ENCODE measurements at places on chromosomes 4 and X.

GRCh38 chr4:71713611-71714203 is 70.2 kb downstream of the GC start:
- no peak for DNase-seq

- DNase-seq = no peak
Observed at GRCh38 chr4:111214371-111214770, 591.5 kb upstream of the PITX2 start.

GRCh38 chrX:24259544-24260240 is 54.2 kb downstream of the SUPT20HL2 start:
- DNase-seq = no peak

GRCh38 chrX:115324194-115324593 is 34.7 kb downstream of the LUZP4 start:
- no peak for DNase-seq

- DNase-seq = no peak
Observed at GRCh38 chr4:78975865-78976264, 36.6 kb upstream of the PAQR3 start.

GRCh38 chr4:178993306-178993705 is 1551.1 kb upstream of the AGA start:
- no peak for DNase-seq

DNA sequence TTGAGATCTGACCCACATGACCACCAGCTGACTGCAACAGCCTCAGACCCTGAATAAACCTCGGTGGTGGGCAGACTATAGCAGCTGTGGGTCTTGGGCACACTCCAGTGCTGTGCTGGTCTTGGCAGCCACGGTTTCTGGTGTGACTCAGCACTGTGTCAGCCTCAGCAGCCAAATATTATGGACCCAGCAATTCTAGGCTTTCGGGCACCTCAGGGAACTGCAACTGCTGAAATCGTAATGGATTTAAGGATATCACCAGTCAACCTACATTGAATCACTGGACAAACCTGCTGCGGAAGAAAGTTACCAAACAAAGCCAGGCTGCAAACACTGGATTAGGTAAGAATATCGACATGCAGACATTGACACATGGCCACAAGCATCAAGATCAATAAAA is 10.5 kb upstream of the UBE2NL start:
- no peak for DNase-seq

DNA sequence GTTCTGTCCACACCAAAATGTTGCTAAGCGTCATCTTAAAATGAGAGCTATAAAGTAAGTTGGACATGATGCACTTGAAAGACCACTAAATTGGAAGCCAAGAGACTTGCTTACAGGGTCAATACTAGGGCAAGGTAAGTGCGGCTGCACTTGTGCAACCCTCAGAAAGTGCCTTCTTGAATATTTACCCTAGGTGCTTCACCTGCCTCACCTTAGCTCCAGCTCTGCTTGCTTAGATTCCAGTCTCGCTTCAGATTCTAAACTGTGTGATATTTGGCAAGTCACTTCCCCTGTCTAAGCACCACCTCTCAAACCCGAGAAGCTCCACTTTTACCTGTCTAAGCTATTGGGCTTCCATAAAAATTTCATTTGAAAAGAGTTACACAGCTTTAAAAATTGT is 136.5 kb downstream of the GRIA3 start:
- no peak for DNase-seq

DNA sequence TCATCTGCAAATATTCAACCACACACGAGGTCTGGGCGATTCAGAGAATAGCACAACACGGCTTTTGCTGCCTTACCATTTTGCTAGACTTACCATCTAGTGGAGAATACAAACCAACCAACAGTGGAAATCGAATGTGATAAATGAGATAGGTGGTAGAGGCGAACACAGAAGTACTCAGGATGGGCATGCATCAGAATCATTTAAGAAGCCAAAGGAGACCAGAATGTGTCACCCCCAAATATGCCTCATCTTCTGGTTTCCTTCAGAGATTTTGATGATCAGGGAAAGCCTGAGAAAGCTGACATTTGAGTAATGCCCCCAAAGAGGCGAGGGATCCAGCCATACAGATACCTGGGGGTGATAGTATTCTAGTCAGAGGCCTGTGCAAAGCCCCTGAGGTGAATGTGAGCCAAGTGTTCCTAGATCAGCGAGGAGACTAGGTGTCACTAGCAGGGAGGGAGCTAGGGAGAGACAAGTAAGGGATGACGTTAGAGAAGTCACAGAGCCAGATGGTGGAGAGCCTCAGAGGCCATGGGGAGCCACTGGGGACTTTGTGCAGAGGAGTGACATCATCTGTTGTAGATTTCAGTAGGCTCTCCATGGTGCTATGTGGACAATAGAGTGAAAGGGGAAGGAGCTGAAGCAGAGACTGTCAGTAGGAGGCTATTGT is 1.7 kb downstream of the MTMR1 start:
- peak; percentile 23 for DNase-seq

- no peak for DNase-seq
Observed at GRCh38 chr4:151689211-151689991, 71.4 kb downstream of the GATB start.

- no peak for DNase-seq
Observed at GRCh38 chrX:133980406-133980805, 5.0 kb downstream of the GPC3 start.

DNA sequence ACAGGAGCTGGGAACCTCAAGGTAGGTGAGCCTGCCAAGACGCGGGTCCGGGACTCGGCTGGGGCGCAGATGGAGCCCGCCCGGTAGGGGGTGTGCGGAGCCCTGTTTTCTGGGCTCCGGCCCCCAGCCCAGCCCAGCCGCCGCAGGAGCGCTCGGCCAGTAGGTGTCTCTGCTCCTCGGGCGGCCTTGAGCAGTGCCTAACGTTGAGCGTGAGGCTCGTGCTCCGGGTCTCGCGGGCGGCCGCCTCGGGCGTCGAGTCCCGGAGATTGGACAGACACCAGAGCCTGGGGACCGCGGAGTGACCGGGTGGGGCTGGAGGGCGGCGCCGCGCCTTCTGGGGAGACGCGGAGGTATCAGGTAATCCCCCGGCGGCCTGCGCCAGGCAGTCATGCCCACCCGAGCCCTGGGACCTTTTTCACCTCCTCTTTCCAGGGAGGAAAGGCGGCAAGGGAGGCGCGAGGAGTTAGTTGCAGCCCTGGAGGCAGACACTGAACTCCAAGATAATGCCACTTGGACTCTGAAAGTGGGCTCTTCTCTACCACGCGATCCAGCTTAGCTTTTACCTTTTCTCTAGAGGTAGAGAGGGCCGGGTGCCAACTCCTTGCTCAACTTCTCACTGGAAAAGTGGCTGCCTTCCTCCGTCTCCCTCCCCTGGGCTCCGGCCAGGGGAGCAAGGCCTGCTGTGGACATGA is 14.5 kb upstream of the FGG start:
- peak; percentile 1 for DNase-seq

DNA sequence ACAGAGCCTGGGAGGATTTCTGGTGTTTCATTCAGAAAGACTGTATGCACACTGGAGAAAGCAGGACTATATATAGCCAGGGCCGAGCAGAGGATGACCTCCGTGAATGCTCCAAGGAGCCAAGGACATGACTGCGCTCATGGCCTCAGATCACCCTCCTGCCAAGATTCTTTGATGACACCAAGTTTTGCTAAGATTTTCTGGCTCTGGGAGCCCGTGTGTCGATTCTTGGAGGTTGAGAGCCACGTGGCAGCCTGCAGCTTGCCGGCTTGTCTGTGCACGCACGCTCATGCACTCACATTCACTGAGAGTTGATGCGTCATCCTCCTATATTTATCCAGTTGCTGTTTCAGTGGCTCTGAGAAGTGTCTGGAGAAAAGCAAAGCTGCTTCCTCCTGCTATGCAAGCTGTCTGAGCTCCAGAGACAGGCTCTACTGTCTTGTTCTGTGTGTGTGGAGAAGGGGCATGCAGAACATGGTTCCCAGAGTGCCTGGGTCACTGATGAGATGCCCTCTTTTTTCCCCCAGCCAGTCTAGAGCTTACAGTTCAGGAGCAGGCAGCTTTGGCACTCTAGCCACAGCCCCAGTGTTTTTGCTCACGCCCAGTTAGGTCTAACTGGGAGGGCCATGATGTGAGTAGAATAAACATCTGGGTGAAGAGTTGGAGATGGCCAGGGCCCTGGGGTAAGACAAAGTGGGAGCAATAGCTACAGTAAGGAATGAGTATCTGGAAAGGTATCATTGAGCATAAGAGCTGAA is 64.9 kb upstream of the SCOC start:
- DNase-seq = no peak

- DNase-seq = no peak
Observed at GRCh38 chrX:68299898-68300297, 133.4 kb downstream of the OPHN1 start.

- DNase-seq = no peak
Observed at GRCh38 chr4:87843936-87844335, 11.2 kb downstream of the MEPE start.
